ENCODE measurements at places on chromosomes 11 and 22. TPM values are rescaled to one million over a fixed set of nuclear protein-coding genes. Genes with fewer than 3 reads are reported as not detected.

NAV2 gene
- total RNA-seq = 16.1 TPM

CRYAB gene
- total RNA-seq = 11.5 TPM

CCDC87 gene
- total RNA-seq = 0.22 TPM

OR51B4 gene
- not detected for total RNA-seq

MPEG1 gene
- 24.2 TPM for total RNA-seq

DNA sequence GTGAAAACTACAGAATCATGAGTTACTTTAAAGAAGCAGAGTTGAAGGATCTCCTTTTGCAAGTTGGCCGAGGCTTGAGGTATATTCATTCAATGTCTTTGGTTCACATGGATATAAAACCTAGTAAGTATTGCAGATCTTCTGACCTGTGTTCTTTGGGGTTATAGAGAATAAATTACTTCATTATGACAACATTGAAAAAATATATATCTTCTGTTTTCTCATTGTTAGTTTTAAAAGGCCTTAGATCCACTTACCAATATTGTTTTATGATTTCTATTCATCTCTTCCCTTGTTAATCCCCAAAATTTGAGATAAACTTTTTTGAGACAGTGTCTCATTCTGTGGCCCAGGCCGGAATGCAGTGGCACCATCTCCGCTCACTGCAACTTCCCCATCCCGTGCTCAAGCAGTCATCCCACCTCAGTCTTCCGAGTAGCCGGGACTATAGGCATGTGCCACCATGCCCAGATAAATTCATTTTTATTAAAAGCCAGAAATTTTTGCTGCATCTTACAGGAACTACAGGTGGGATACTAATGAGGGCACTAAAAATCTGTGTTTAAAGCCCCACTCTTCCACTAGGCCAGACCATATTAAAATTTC, 8.2 kb downstream of the WEE1 start:
- no peak for DNase-seq

DNA sequence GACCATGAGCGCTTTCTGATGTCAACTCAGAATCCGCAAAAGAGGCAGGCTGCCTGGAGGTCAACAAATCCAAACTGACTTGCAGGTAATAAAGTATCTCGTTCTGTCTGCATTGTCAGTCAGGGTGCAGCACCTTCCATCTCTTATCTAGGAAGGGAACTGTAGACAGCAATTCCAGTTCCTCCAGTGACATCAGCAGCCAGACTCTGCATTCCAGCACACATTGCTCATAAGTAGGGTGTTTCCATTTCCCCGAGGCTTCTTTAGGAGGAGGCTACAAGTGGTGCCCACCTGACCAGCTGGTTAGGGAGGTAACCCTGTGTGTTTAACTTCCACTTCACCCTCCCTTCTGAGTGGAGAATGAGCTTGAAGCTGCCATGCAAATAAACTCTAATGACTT, 53.3 kb downstream of the NTM start:
- DNase-seq = no peak

- no peak for DNase-seq
Observed at GRCh38 chr11:70519117-70519516, 120.8 kb downstream of the CTTN start.

- no peak for DNase-seq
Observed at GRCh38 chr11:78419327-78419726, 1.7 kb upstream of the GAB2 start.

DNA sequence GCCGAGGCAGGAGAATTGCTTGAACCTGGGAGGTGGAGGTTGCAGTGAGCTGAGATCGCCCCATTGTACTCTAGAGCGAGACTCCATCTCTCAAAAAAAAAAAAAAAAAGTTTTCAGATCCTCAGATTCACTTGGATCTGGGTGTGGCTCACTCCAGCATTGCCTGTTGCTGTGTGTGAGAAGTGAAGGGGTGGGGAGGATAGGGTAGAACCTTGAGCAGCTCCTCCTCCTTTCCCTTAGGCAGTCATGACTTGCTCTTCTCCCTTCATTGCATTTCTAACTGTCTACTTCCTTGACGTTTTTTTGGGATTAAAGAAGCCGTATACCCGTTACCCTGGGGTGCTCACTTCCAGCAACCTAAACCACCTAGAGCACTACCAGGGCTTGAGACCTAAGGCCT, 63.1 kb upstream of the YWHAH start:
- no peak for DNase-seq

- no peak for DNase-seq
Observed at GRCh38 chr11:124943254-124943616, 7.4 kb upstream of the HEPACAM start.

DNA sequence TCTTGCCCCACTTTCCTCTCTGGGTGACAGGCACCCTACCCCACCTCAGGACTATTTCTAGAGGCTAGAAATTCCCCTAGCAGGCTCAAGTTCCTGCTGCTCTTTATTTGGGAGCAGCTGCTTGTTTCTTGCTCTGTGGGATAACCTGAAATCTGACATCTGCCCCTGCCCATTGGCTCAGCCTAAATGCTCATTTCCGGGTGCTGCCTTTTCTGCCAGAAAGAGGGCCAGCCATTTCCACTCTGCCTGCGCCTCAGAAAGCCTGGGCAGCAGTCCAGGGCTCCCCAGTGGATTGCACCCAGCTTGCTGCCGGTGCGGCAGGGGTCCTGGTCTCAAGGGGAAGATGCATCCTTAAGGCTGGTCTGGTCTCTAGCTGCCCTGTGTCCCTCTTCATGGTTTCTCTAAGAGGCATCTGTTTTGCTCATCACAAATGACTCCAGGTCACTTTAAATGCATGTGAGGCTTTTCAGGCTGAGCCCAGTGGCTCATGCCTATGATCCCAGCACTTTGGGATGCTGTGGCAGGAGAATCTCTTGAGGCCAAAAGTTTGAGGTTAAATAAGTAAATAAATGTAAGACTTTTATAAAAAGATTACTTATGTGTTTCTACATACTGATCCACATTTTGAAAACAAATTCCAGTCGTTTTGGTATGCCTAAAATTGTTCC, 10.3 kb upstream of the PNPLA5 start:
- DNase-seq = no peak

DNA sequence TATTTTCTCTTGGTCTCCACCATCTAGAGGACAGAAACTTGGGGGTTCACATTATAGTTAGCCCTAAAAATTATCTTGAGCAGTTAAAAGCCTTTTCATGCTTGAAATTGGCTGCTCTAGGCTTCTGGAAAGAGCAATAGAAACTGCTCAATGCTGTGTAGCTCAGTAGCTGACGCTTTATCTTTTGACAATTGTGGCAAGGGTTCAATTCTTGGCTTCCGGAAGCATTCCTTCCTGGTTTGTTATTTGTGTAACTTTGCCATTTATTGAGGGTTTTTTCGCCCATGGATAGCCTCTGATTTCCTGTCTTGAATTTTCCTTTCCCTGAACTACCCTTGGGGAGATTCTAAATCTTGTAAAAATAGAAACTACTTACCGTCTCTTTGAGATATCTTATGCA, 10.3 kb upstream of the OR56A1 start:
- DNase-seq = no peak

- peak; percentile 37 for DNase-seq
Observed at GRCh38 chr11:34052608-34053160, 1.2 kb downstream of the CAPRIN1 start.

DNA sequence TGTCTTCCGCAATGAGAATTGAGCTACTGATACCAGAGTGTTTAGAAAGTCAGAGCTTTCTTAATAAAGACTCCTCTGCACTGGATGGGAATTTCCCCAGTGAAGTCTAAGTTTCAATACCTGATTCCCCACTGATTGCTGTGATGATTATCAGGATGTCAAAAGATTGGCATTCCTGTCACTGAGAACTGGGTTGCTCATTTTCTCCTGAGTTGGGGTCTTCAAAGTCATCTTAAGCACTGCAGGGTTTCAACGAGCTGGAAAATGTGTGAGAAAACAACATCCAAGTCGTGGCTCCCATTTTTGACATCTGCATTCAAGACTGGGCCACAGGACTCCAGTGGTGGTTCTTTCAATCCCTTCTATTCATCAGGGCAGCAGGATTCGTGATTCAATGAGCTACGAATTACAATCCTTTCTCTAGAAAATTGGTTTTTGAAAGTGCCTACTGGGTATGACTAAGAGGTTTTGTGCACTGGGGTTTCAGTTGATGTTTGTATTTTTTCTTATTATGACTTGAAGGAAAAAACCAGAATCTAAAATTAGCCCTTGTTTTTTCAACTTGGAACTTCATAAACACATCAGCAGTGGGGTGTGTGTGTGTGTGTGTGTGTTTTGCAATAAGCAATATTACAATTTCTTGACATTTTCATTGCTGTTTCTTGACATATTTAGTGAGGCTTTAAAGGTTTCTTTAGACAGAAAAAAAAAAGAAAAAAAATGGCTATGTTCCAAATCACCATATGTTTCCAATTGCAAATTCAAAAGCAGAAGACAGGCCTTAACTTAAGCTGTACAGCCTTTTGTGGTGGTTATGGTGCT, 233.0 kb downstream of the FAM76B start:
- no peak for DNase-seq

- no peak for DNase-seq
Observed at GRCh38 chr11:35671396-35672127, 9.0 kb downstream of the TRIM44 start.

GRCh38 chr22:18059094-18059417, 18.7 kb upstream of the PEX26 start:
- DNase-seq = no peak

DNA sequence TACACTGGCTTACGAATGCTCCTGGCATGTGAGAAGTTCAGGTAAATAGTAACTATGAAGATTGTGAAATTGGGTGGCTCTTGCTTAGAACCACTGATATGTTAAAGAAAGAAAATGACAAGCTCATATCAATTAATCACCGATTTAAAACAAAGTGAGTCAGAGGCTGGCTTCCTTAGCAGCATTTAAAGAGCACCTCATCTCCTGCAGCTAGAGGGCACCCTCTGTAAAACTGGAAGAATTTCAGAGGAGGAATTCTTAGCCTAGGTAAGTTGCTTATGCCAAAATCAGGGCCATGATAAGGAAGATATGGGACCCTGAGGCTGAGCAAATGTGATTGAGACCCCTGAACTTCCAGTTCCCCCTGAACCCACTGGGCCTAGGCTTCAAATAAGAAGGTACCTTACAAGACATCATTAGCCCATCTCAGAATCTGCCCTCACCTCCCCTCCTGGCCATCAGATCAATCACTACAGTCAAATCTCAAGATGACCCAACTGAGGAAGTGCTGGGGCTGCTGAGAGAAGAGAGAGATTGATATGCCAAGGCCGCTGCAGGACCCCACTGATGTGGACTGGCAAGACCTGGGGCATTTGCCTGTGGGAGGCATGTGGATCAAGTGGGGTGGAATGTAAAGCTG, 8.6 kb upstream of the CD3E start:
- peak; percentile 42 for DNase-seq

- no peak for DNase-seq
Observed at GRCh38 chr22:40412441-40412840, 42.0 kb downstream of the SGSM3 start.

DNA sequence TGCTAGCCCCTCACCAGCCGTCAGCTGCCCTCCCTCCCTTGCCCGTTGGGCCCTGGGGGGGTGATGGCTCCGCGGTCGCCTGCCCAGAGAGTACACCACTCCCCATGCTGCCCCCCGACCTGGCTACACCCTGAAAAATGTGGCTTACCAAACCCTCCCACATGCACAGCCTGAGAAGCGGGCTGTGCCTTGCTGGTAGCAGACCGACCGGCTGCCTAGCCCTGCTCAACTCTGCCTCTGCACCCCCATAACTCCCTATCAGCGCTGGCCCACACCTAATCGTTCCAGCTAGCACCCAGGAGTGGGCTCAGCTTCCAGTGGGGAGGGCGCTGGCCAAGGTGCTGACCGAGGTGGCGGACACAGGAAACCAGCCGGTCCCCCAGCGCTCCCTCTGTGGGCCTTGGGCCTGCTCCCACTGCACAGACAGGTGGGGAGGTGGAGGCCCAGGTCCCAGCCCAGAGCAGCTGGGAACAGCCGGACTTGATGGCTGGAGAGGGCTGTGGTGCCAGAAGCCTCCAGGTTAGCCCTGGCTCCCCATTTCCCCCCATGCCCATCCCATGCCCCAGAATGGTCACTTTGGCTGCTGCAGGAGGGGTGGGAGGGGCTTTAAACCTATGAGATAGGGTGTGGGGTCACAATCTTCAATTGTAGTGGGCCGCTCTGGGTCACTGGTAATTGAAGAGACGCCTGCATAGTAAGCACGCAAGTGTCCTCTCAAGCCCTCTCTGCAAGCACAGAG, 32.1 kb upstream of the PRODH start:
- no peak for DNase-seq

DNA sequence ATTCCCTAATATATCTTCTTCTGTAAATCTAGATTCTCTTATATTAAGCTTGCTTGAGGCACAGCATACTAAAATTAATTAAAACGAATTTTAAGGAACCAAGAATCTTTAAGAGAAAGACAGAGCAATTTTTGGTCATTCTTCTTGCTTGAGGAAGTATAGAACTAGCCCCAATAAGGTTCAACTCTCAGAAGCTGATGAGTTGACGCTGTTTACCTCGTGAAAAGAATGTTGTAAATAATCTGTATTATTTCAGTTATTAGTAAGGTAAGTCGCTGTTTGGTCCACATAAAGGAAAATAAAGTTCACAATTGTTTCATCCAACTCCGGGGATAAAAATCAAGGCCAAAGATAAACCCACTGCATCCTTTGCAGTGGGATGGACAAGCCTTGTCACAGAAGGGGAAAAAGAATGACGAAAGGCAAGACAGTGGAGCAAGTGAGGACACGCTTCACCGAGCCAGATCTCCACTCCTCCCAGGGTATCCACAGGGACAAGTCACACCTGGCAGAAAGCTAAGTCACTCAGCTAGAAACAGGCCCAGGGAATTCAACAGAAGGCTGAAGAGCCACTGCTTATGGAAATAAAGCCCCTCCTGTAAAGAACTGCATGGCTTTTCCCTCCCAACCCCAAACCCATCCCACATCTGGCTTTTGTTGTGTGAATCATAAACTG, 752 bp downstream of the POU2AF1 start:
- DNase-seq = no peak

DNA sequence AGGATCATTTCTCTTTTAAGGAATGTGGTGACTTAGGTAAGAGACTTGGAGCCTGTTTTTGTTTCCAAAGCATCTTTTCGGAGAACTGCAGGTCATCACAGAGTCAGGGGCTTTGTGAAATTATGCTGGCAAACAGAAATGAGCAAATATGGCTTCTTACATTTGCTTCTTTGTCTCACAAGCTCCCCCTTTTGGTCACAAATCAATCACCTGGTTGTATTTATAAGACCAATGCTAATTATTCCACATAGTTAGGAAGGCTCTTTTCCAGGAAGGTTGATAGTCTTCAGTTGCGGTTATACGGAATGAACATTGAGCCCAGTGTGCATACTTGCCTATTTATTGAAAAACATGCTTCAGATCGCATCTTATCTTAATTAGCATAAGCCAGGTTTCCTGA, 34.6 kb upstream of the CEP126 start:
- no peak for DNase-seq

Data from left colon (tissue), 2 donors.